ENCODE measurements at places on chromosomes 1 and 21. TPM values are rescaled to one million over a fixed set of nuclear protein-coding genes. Genes with fewer than 3 reads are reported as not detected.
A peak's percentile ranks its signal among the peaks of the same experiment; 100 is the strongest.

- DNase-seq = no peak
These were observed 11.3 kb downstream of the THEM4 start for GRCh38 chr1:151897991-151898431.

- no peak for DNase-seq
These were observed 83.1 kb upstream of the DAB1 start for GRCh38 chr1:57506941-57507340.

- no peak for DNase-seq
These were observed 17.0 kb upstream of the ALDH4A1 start for GRCh38 chr1:18919197-18919905.

DNA sequence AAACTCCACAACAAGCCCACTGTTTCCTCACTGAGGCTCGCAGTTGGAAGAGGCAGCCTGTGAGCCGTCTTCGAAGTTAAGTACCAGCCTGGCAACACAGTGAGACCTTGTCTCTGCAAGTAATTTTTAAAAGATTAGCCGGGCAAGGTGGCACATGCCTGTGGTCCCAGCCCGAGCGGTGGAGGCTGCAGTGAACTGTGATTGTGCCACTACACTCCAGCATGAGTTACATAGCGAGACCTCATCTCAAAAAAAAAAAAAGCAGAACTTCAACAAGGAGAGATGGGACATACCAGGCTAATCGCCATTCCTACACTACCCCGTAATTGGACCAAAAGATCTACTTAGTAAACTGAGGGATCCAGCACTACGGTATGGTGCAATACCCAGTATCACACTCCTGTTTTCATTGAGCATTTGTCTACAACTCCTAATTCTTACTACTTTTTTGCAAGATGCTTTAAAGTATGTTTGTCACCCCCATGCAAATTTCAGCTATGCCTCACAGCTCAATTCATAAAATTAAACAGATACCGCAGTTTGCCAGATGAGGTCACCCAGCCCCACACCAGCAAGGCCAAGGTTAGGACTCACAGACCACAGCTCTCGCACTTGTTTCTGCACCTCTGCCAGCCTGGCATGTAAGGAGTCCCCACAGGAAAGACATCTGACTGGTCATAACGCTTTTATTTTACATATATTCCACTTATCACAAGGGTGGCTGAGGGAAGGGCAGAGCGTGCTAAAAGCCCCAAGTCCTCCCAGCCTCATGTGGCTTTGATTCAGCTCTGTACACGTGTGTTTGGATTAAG lies 21.0 kb downstream of the SDE2 start:
- DNase-seq = no peak

The AIRE gene
- total RNA-seq = not detected

GRCh38 chr1:201559679-201560162 lies 20.8 kb downstream of the NAV1 start:
- peak; percentile 89 for DNase-seq

DNA sequence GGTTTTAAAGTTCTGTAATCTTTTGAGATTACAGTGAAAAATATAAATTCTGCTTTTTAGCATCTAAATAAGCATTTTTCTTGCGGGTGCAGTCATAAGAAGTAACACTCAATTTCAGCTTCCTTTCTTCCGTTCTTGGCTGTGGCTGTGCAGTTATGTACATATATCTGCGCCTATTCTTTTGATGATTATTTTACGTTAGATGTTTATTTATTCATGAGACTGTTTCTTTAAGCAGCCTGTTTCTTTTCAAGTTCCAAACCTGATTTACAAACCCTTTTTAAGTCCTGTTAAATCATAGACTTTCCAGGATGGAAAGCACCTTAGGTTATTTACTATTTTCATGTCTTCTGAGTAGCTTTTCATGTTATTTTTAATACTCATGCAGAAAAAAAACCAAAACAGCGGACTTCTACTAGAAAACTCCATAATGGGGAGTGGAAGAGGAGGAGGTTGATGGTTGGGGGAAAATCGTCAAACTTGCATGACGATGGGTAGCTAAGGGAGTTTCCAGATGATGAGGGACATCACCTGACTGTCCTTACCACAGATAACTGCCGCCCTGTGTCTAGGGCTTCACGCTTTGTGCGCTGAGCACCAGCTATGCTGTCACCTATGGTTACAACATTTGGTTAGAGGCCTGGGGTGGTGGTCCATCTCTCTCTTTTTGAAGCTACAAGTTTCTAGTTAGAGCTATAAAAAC lies 2.6 kb downstream of the PRDM2 start:
- no peak for DNase-seq

The TMEM61 gene
- 4.0 TPM for total RNA-seq

The TNN gene
- total RNA-seq = 0.14 TPM

- no peak for DNase-seq
These were observed 144.9 kb upstream of the HP1BP3 start for GRCh38 chr1:20931930-20932436.

- DNase-seq = no peak
These were observed 90.5 kb downstream of the CDC42BPA start for GRCh38 chr1:227227761-227228160.

GRCh38 chr1:84996846-84997666 lies at the start of gene MCOLN2:
Gene MCOLN2 (minus strand): TSS chr1:84997113. CDS start chr1:84996872, 241 bp downstream.
- peak; percentile 28 for DNase-seq

The PTPN7 gene
- total RNA-seq = 5.2 TPM

DNA sequence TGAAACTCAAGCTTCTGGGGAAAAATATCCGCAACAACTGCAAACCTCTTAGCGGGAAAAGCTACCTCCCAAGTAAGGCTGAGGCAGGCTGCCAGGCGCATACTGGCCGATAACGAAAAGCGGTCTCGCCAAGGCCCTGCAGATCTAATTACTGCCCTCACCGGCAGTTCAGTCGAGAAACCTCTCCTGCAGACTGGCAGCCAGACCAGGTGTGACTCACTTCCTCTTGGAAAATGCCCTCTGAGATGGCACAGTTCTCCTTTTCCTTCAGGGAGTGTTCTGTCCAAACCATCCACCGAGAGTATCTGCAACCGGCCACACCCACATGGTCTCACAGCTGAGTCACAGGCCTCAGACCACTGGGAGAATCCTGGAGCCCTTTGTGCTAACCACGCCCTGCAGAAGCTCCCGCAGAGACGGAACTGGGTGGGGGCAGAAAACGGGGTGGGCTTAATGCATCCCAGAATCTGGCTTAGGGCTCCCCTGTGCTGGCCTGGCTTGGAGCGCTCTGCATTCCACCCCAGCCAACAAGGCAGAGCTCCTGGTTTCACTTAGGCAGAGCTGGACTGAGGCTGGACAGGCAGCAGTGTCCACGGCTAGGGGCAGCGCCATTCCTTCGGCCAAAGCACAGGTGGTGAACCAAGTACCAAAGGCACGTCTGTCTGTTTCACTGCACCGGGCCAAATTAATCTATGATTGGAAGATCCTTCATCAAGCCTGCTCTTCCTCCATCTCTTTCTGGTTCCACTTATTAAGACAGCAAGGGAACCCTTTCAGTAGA lies 1.2 kb downstream of the S100A10 start:
- peak; percentile 73 for DNase-seq

GRCh38 chr1:60483509-60483908 lies 409.9 kb upstream of the C1orf87 start:
- DNase-seq = no peak

GRCh38 chr1:79617777-79618176 lies 611.2 kb upstream of the ADGRL4 start:
- no peak for DNase-seq

DNA sequence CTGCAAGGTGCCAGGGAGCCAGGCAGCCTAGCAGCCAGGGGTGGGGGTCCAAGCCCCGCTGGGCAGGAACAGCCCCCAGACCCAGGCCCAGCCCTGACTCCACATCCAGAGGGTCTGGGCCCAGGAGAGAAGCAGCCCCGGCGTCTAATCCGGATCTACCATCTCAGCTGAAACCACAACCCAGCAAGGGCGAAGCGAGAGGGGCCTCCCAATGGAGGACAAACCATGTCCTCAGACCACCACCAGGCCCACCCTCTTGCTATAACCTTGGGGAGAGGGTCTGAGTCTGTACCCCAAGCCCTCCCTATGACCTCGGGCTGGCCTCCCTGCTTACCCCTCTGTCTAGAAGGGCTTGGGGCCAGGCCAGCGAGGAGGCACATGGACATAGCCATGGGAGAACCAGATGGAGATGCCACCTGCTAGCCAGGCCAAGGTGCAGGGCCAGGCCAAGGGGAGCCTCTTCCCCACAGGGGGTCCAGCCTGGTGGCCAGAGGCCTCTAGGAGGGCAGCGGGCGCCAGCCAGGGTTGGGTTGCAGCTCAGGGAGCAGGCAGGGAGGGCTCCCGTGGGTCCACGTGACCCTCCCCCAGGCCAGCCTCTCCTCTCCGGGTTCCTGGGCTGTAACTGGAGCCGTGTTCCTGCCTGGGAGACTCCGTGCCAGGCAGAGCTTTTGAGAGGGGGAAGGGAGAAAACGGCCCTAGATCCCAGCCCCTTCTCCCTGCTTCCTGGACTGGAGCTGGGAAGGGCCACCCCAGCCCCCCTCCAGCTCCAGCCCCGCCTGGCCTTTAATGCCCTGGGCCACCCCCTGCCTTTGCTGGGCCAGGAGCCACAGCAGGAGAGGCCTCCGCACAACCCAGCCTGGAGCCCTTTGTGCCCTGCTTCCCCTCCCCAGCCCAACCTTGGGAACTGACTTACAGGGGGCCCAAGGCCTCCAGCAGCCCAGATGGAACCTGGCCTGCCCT lies 2.5 kb downstream of the WNT9A start:
- peak; percentile 79 for DNase-seq

GRCh38 chr1:54193453-54193852 lies 6.4 kb downstream of the CYB5RL start:
- no peak for DNase-seq

DNA sequence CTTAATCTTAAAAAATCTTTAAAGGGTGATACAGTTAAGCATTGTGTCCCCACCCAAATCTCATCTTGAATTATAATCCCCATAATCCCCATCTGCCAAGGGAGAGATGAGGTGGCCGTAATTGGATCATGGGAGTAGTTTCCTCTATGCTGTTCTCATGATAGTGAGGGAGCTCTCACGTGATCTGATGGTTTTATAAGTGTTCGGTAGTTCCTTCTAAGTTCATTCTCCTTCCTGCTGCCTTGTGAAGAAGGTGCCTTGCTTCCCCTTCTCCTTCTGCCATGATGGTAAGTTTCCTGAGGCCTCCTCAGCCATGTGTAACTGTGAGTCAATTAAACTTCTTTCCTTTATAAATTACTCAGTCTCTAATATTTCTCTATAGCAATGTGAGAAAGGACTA lies 10.7 kb downstream of the DHRS3 start:
- DNase-seq = no peak

The ATP1A4 gene
- total RNA-seq = not detected

The LINGO4 gene
- 0.61 TPM for total RNA-seq

DNA sequence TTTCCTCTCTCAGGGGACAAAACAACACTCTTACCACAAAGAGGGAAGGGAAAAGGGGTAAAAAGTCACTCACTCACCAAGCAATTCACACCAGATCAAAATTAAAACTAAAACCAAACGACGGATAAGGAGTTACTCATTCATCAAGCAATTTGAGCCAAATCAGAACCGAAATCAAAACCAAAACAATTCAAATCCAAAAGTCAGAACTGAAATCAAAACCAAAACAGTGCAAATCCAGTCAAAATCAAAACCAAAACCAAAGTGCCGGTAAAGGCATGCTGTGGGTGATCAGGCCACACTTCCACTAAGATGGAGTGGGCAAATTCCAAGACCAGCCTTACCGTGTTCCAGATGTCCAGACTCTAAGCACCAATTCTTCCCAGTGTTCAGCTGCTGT lies 717.9 kb downstream of the AMY1C start:
- no peak for DNase-seq

DNA sequence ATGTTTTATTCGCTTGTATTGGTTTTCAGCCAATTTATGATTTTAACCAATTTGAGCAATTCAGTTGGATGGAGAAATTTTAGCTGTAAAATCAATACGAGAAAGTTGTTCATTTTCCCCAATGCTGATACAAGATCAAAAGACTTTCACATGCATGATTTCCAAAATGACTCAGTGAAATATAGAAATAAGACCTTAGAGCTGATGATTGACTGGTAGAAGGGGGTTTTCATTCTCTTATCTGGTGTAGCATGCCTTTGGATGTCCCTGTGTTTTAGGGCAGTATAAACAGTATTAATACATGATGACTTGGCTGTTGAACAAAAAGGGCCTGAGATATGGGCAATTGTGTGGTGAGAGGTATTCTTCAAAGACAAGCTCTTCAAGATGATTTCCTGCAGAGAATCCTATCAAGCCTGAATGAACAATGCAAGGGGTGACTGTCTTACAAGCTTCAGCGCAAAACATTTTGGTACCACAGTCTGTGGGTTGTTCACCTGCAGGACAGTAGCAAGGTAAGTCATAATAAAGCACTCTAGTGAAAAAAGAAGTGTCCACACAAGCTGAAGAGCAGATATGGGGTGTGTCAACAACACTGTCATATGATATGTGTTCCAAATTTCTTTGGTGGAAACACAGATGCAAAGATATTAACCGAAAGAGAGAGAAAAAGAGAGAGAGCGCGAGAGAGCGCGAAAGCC lies 156.2 kb downstream of the TNFSF18 start:
- no peak for DNase-seq

- no peak for DNase-seq
These were observed 3.8 kb upstream of the PARS2 start for GRCh38 chr1:54768093-54768492.

The MROH9 gene
- total RNA-seq = 4.1 TPM

The DNAI4 gene
- 10.8 TPM for total RNA-seq

The RBM34 gene
- total RNA-seq = 29.0 TPM

GRCh38 chr1:111620441-111620971 lies 917 bp downstream of the RAP1A start:
- no peak for DNase-seq

The GJA8 gene
- total RNA-seq = not detected

- DNase-seq = peak; percentile 61
These were observed 1.3 kb downstream of the AMIGO1 start for GRCh38 chr1:109508001-109508872.

- no peak for DNase-seq
These were observed 572.0 kb downstream of the PTPRU start for GRCh38 chr1:29808141-29808995.

Measured in upper lobe of left lung (tissue), 6 donors.